Motor neuron (in vitro differentiated cells): ENCODE measurements at places on chromosomes 3 and 15. TPM values are rescaled to one million over a fixed set of nuclear protein-coding genes. Genes with fewer than 3 reads are reported as not detected.

LYZL4 gene
- total RNA-seq: not detected in 2 replicates

DNA sequence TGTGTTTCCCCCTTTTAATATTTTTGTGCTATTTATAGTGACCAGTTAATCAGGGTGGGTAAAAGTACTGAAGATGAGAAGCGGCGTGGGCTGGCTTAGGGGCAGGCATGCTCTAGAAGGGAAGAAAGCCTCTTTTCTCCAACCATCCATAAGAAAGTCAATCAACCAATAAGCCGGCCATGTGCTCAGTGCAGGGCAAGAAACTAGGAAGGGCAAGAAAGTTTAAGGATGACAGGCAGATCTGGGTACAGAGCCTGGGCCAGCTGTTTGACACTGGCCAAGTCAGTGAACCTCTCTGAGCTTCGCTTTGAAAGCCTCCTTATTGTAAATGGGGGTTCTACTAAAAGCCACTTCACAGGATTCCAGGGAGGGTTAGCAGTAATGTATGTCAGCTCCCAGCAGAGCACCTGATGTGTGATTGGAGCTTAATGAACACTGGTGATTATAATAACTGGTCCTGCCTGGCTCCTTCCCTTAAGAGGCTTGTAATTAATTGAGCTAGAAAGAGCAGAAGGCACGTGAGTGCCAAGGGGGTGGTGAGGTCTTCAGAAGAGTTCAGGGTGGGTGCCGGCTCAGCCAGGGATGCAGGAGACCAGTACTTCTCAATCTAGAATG, 5.7 kb upstream of the CHRNA3 start:
- peak; percentile 63 for ATAC-seq

DNA sequence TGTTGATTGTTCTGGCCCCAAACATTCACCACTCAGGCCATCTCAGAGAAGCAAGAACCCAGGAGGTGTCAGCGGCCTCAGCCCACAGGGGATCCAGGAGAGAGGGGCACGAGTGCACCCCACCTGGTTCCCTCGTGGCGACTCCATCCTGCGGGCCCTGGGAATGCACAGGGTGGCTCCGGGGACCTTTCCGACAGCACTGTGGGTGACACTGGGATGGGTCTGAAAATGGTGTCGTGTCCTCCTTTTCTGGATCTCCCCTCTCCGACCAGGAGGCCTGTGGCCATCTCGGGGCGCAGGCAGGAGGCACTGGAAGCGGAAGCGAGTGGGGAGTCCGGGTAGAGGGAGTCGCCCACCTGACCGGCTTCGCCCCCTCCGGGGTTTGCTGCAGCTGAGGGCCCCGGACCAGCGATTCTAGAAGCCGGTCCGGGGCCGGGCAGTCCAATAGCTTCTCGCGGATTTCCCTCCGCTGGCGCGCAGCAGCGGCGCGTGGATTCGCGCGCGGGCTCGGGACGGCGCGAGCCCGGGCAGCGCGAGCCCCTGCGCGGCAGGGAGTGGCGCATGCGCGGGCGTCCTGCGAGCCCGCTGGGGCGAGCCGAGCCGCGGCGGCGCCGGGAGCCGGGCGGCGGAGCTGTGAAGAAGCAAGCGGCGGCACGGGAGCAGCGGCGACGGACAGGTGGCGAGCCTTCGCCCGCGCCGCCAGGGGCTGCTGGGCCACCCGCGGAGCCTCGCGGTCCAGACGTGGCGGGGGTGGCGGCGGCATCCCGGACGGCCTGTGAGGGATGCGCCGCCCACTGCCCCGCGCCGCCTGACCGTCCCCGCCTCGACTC, at the start of gene DOCK3:
Gene DOCK3, plus strand, starts transcription at position 579 of the 830 bp plus-strand sequence. CDS start 337 bp downstream, outside the sequence.
- peak; percentile 85 for ATAC-seq

ST8SIA2 gene
- total RNA-seq: 14.4 and 16.7 TPM in 2 replicates

C3orf20 gene
- 0.09 and 0.26 TPM in 2 replicates for total RNA-seq

- ATAC-seq: no peak
Measured at GRCh38 chr3:59836531-59836930, 786.7 kb upstream of the CFAP20DC start.

- no peak for ATAC-seq
Measured at GRCh38 chr15:37375519-37375918, 275.2 kb upstream of the MEIS2 start.

GRCh38 chr15:96586901-96587300, 256.4 kb downstream of the NR2F2 start:
- no peak for ATAC-seq

DNA sequence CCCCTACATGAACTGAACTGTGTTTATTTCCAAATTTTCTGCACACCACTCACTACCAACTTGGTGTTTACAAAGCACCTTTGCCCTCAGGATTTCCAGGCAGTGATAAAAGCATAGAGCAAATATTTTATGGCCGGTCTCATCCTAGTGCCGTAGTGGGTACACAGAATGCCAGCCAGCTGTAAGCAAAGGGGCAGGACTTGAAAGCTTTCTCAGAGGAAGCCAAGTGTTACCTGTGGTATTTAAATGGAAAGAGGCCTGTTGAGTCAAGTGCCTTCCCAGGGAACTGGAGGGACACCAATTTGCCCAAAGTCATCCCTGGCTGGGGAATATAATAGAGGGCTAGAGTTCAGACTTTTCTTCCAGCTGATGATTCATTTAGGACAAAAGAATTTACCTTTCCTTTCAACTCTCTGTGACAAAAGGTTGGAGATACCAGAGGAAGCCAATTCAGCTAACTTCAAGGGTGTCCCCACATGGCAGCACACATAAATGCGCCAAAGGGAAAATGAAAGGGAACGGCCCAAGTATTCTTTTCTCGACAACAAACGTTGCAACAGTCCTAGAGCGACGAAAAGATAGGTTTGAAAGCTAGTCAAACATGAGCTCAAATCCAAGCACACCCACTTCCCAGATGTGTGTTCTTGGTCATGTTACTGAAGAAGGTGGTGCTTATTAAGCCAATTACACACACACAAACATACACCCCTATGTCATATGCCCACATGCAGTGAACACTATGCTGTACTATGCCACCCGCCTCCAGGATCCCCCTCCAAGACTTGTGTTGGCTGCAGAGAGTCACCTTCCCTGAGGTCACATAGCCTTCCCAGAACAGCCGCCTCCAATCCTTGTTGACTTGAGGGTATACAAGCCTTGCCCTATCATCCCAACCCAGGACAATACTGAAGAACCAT, 27.7 kb downstream of the MAGI1 start:
- no peak for ATAC-seq

DNA sequence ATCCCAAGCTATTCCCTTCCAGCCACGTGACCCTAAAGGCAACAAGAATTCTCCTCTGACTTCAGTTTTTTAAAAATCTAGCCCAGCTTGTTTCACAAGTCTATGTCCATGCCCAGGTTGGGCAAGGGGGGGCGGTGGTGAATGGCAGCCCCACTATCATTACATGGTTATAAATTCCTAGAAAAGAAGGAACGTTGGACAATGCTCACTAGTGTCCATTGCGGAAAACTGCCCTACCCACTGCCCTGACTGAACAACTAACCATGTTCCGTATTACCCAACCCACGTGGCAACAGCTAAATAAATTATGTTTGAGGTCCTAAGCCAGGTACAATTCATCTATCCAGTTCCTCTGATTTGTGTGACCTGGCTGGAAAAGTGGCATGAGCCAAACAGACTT, 8.7 kb upstream of the TAFA4 start:
- no peak for ATAC-seq

IDH2 gene
- total RNA-seq: 60.1 and 63.6 TPM in 2 replicates

DNA sequence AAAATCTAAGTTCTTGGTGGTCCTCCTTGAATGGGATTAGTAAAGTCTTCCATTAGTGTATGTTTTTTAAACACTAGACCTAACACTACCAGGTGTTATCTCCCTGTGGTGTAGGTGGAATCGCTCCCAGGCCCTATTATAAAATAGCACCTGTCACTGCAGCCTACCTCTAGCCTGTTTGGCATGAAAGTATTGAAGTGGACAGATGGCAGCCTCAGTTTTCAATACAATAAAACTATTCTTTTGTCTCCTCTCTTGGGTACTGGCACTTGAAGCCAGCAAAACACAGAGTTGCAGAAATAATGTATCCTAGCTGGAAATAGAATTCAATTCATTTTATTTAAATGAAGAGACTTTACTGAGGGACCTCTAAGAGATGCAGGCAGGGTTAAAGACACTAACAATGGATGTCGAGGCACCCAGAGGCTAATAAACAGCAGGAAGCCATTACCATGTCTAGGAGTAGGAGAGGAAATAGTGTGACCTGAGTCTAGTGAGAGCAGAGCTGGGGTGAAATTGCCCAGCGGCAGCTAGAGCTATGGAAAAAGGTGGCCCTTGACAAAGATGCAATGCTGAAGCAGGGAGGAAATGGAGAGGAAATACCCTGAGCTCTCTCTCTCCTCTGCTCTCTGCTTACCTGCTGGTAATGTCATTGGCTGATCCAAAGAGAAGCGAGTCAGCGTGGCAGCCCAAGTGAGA, 49.1 kb upstream of the TMEM158 start:
- ATAC-seq: no peak

DNA sequence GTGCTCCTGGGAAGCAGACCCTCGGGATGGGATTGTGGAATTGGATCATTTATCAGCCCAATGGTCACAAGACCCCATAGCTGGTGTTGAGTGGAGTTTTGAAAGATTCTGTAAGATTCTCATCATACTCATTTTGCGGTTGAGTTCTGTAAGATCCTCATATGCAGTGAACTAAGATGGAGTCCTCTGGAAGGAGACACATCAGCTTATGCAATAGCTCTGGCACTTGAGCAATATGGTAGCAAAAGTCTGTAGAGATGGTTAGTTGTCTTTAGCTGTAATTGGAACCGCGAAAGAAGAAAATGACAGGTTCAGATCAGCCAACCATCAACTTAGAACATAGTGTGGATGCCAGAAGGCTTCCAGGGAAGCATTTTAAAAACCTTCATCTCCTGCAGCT, 184.5 kb upstream of the TSC22D2 start:
- no peak for ATAC-seq

- peak; percentile 53 for ATAC-seq
Measured at GRCh38 chr3:31132132-31132769, 237.8 kb upstream of the GADL1 start.

ZNF445 gene
- total RNA-seq: 14.0 and 21.9 TPM in 2 replicates

GRCh38 chr3:15273227-15273626, 59.2 kb downstream of the SH3BP5 start:
- no peak for ATAC-seq

DNA sequence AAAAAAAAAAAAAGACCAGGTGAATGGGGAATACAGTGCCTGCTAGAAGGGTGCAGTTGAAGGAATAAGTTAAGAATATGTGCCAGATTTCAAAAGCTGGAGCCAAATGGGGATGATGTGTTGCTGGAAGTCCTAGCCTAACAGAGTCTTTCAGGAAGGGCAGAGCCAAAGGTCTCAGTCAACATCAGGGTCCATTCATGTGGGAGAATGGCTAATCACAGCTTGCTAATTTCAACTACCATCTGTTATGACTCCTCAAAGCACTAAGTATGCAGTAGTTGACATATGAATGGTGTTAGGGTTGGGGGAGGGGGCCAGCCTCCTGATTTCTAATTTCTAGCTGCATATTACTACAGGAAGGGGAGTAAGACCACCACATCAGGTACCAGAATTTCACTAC, 4.4 kb downstream of the ZBTB38 start:
- ATAC-seq: no peak

ESYT3 gene
- 1.2 and 1.8 TPM in 2 replicates for total RNA-seq

- peak; percentile 33 for ATAC-seq
Measured at GRCh38 chr15:75578173-75578947, 755 bp downstream of the PTPN9 start.

ABHD17C gene
- total RNA-seq: 8.0 and 10.4 TPM in 2 replicates

GRCh38 chr15:48748535-48748934, 62.3 kb downstream of the CEP152 start:
- ATAC-seq: no peak

DNA sequence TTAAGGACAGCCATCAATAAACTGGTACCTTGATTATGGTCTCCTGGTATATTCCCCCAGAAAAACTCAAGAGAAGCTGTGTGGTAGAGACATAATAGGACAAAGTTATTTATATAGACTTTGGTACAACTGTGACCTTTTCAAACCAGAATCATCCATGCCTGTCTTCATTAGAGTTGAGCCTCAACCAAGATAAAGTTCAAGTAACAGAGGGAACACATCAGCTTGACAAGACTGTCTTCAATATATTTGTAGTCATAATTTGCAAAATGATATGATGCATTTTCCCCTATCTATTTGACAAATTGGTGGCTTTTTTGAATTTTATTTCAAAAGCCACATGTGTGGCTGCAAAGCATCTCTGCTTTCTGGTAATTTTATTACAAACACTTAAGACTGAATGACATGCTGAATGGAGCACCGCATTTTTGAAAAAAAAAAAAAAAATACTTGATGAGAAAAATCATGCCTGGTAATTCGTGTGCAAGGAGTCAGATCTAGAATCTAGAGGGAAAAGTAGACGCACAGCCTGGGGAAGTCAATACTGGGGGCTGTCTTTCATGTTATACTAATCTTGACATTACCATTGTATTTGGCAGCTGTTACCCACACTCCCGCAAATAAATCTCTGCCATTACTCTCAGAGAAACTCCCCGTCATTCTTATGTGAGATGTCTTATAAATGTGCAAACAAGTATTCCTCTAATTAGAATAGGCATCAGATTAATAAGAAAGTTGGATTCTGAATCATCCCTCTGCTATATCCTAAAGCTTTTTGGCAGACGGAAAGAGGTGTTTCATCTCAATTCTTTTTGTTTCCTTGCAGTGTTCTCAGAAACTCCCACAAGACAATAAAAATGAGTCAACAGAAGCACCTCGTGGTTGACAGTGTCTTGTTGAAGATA, 554.8 kb upstream of the CBLB start:
- ATAC-seq: peak; percentile 42

GOLGA6B gene
- total RNA-seq: 1.3 and 1.4 TPM in 2 replicates

REC114 gene
- not detected in 2 replicates for total RNA-seq

GRCh38 chr3:100069472-100069871, 44.8 kb downstream of the FILIP1L start:
- no peak for ATAC-seq

SCAANT1 gene
- total RNA-seq: 12.1 TPM in 1 of 2 replicates, not detected in the other

DNA sequence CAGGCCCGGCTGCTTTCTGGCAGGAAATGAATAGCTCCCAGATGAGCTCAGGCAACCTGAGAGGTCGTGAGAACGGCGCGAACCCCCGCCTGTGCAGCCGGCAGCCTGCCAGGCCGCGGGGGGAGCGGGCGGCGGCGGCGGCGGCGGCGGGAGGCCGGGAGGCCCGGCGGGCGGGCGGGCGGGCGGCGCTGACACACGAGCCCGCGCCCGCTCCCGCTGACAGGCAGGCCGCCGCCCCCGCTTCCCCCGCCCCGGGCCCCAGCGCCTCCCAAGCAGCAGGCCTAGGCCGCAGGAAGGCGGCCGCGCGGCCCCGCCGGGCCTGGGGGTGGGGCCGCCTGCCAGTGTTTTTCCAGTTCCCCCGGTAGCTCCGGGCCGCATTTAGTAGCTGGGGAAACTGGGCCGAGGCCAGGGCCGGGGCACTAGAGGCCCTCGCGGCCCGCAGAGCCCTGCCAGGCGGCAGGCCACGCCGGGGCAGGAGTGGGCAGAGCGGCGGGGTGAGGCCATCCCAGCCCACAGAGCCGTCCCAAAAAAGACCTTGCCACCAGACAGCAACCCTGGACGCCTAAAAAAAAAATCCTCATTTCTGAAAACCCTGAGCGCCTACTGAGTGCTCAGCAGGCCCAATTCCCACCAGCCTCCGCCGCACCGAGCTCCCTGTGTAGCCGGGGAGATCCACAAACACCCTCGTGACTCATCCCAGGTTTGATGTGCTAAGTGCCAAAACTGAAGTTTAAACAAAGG, 5.6 kb downstream of the HES1 start:
- peak; percentile 72 for ATAC-seq
